ENCODE measurements at places on chromosomes 13 and 19.

DNA sequence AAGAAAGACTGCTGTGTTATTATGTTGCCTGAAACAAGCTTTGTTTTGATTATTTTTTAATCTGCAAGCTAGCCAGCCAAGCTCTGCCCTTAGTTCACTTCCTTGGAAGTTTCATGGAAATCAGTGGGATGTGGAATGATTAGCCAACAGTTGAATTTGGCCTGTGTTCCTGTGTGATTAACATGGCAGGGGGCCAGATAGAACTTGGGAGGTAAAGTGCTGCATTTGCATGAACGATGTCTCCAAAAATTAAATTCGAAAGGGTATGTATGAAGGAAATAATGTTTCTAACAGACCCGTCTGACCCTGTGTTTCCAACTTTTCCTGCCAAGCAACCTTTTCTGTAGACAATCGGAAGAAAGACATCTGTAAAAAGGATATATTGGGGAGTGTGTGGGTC is 32.2 kb downstream of the UFM1 start:
- no peak for DNase-seq

DNA sequence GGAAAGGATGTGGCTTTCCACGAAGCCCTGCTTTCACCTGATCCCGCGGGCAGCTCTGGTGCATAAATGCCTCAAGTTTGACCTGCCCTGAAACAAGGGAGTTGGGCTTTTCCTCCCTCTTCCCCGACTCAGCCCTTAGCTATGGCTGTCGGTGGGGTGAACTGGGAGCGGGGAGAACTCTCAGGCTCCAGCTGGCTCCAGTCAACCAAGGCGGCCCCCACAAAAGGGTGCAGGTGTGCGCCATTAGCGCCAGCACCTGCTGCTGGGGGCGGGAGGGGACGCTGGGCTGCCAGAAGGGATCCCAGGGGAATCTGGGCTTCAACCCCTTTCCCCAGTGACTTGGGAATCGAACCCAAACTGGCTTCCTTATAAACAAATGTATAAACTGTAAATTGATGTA is 7.1 kb upstream of the DHRS12 start:
- no peak for DNase-seq

GRCh38 chr13:33696530-33696929 is 121.4 kb upstream of the RFC3 start:
- no peak for DNase-seq

- DNase-seq: no peak
Observed at GRCh38 chr19:38015761-38016160, 108.8 kb downstream of the SIPA1L3 start.

DNA sequence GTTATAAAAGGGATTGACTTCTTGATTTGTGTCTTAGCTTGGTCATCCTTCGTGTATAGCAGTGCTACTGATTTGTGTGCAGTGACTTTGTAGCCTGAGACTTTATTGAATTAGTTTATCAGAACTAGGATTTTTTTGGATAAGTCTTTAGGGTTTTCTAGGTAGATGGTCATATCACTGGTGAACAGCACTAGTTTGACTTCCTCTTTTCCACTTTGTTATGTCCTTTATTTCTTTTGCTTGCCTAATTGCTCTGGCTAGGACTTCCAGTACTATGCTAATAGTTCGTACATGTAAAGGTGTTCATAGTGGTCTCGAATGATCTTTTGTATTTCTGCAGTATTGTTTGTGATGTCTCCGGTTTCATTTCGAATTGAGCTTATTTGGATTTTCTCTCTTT is 145.4 kb downstream of the DNAJC3 start:
- DNase-seq: no peak

GRCh38 chr13:79393564-79394249 is 12.3 kb downstream of the RBM26 start:
- no peak for DNase-seq

DNA sequence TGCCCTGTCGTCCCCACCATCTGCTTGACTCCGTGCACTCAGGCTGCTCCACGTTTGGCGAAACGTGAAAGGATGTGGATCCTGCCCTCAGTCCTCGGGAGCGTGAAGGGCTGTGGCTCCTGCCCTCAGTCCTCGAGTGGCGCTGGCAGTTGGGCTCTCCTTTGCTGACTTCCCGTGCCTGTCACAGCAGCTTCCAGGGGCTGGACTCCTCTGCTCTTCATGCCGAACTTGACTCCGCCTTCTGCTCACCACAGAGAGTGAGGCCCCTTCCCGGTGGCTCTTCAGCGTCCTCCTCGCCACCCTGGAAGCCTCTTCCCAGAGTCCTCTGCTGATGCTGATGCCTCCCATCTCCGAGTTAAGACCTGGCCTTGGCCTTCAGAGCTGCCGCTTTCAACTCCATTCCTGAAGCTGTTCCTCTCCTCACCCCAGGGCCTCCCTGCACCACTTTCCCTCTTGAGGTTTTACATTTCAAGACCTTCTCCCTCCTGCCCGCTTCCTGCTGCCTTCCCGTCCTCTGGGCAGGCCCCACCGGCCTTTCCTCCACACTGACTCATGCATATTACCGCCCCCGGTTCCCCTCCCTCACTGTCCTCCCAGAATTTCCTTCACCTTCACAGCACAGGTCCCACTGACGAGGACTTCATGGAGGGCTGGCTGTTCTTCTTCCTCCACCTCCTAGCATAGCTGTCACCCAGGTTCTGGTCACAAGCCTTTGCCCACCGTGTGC is 111.7 kb downstream of the SHISA2 start:
- DNase-seq: no peak

DNA sequence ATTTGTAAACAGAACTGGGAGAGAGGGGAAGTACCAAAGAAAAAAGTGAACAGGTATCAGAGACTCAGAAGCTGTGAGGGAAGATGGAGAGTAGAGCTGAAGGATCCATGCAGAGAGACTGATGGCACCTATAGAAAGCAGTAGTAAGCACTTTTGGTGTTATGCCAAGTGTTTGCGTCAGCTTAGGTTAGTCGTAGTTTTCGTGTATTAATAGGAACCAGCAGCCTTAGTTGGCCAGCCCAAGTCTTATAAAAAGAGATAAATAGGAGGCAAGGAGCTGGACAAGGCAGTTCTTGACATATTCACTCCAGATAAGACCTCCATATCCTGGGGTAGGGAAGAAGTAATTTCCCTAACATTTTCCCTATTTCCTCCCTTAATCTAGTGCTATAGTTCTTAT is 214.2 kb downstream of the OXGR1 start:
- DNase-seq: no peak

- DNase-seq: no peak
Observed at GRCh38 chr13:44974056-44974793, 15.0 kb downstream of the NUFIP1 start.

DNA sequence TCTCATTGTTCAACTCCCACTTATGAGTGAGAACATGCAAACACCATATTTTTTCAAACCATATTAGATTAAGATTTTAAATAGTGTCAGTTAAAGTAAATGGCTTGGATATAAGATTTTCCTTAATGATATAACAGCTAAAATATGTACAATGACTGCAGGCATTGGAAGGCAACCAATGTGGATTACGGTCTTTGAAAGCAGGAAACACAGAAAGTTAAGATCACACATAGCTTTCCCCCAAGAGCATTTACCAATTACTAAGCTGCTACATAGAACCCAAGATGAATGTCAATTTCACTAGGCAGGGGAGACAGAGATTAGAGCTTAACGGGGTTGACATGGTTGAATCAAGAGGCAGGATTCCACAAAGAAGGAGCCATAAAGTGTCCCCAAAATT is 173.2 kb upstream of the TRPC4 start:
- no peak for DNase-seq

GRCh38 chr13:110822669-110822945 is 92.3 kb downstream of the ANKRD10 start:
- DNase-seq: no peak

DNA sequence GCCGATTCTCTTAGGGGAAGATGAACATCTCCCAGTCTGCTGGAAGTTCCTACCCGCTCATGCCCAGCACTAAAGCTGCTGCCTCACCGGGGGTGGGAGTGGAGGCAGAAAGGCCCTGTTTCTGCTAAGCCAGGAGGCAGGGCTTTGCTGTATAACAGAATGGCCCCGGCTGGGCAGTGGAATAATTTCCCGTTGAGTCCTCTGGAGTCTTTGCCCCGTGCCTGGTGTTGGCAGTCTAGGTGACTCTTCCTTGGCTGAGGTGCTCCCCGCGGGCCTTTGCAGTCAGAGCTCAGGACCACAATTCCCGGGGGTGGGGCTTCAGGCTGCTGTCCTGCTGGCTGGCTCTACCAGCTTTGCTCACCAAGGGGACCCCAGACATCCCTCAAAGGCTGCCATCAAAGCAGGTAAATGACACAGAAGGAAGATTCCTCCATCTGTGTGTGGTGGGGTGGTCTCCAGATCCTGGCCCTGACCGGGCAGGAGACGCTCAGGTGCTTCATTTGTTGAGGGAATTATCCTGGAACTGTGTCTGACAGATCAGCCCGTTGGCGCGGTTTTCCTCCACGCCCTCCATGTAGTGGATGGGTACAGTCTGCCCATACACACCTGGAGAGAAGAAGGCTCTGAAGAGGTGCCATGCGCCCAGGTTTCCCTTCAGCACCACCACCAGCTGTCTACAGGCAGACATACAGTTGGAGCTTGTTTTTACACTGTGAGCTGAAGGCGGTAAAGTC is 209.9 kb downstream of the TEX29 start:
- no peak for DNase-seq

GRCh38 chr19:48030073-48030472 is 13.8 kb downstream of the CABP5 start:
- no peak for DNase-seq

DNA sequence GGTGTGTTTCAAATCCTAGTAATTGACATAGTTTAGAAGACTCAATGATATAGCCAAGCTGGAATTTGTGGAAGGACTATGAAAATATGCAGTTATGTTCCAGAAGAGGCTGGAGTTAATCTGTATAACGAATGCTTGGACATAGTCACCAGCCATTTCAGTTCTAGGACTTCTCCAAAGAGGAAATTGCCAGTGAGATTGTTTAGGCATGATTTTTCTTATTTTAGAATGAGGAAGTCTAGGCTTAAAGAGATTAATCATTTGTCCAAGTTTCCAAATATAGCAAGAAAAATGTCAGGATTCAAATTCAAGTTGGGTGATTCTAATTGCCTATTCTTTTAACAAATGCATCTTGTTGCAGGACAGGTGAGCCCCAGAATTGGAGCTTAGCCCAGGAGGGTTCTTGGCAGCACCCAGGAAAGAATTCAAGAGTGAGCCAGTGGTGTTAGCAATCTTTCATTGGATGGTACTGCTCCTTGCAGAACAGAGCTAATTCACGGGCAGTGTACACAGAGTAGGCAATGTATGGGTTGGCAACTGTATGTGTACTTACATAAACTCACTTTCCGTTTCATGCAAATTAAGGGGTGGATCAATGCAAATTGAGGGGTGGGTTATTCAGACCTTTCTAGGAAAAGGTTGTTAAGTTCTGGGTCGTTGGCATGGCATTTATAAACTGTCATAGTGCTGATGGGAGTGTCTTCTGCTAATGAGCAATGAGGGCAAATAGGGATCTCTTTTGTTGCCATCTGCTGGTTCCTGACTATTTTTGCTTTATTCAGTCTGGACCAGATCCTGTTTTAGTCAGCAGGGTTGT is 763.1 kb upstream of the SLITRK1 start:
- no peak for DNase-seq

- DNase-seq: no peak
Observed at GRCh38 chr13:81677857-81678256, 1336.9 kb upstream of the SPRY2 start.

DNA sequence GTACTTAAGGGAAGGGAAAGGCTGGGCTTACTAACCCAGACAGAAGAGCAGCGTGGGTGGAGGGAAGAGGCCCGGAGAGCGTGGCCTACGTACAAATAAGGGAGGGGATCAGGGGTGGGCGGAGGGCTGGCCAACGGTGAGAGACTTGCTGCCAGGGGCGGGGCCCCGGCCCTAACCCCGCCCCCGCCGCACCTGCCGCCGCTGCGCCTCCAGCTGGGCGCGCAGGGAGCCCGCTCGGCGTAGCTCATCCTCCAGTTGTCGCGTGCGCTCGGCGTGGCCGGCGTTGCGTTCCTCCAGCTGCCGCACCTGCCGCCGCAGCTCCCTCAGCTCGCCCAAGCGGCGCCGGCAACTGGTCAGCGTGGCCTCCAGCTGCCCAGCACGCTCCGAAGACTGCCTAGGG is 5.7 kb downstream of the HOOK2 start:
- DNase-seq: peak; percentile 65

- DNase-seq: no peak
Observed at GRCh38 chr19:1944088-1944915, 3.3 kb downstream of the CSNK1G2 start.
